ENCODE measurements at places on chromosomes 6 and 20. TPM values are rescaled to one million over a fixed set of nuclear protein-coding genes. Genes with fewer than 3 reads are reported as not detected.

Gene MYH7B
- polyA plus RNA-seq, result 1.0 TPM

Gene TMC2
- polyA plus RNA-seq, result not detected

Gene EDN3
- not detected for polyA plus RNA-seq

DNA sequence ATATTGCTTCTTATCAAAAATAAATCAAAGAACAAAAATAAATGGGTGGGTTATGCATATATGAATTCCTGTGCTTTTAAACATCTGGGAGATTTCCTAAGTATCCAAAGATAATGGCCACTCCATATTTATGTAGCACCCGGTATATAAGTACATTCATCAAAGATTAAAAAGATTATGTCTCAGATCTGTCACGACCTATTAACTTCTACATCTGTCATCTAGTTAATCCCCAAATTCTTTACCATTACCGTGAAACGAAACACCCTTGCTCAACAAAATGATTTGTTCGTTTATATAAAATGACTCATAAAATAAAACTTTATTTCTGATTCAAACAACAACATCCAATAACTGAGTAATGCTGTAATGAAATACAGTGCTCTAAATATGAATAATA lies 64.8 kb upstream of the FOXQ1 start:
- H3K27me3 ChIP-seq, result peaks cover 3% of the 10 kb centered on the region
- H3K36me3 ChIP-seq, result no peaks in the 10 kb centered on the region
- no peak overlapping the region for H3K27ac ChIP-seq
- no peaks in the 10 kb centered on the region for H3K4me1 ChIP-seq

DNA sequence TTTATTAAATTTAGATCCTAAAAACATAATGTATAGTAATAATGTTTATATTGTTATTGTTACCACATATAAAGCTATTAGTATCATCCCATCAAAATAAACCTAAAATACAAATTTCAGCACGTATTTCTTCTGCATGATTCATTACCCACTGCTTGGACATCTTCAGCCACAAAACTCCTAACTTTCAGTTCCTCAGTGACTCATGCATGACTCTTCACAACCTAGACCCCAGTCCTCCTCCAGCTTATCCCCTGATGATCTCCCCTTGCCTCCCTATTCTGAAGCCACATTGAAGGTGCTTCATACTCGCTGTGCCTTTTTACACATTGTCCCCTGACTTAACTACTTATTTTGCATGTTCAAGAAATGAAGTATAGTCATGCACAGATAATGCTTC lies 11.2 kb upstream of the GPRC6A start:
- H3K4me3 ChIP-seq, result no peak overlapping the region
- H3K36me3 ChIP-seq, result no peaks in the 10 kb centered on the region
- no peak overlapping the region for H3K27ac ChIP-seq
- no peaks in the 10 kb centered on the region for H3K27me3 ChIP-seq
- DNase-seq, result peak; percentile 2

All from CD14-positive monocyte (primary cell).